Temporal lobe (tissue), 4 donors: ENCODE measurements at places on chromosomes 13 and 19. TPM values are rescaled to one million over a fixed set of nuclear protein-coding genes. Genes with fewer than 3 reads are reported as not detected.

Gene RXFP2
- not detected for total RNA-seq

Gene TTYH1
- 79.7 TPM for total RNA-seq

Gene CERS1
- total RNA-seq, result 22.4 TPM

Gene MAMSTR
- 0.74 TPM for total RNA-seq

Gene C19orf85
- not detected for total RNA-seq

Gene ZNF793
- total RNA-seq, result 34.9 TPM

Gene DMKN
- total RNA-seq, result 0.49 TPM

Gene CLEC17A
- total RNA-seq, result not detected

Gene TMEM38A
- 4.7 TPM for total RNA-seq

Gene ERICH6B
- 0.25 TPM for total RNA-seq

Gene CEACAM5
- total RNA-seq, result 0.25 TPM

Gene VSIG10L
- 0.98 TPM for total RNA-seq

Gene ZNF304
- total RNA-seq, result 17.9 TPM

Gene GJA3
- under 0.01 TPM for total RNA-seq

Gene TMEM238
- total RNA-seq, result not detected

Gene ZNF443
- total RNA-seq, result 11.3 TPM

Gene C1QTNF9
- total RNA-seq, result not detected
